ENCODE measurements at places on chromosomes 2 and 18.

GRCh38 chr2:23679044-23679443 is 247.9 kb downstream of the ATAD2B start:
- DNase-seq, result no peak

- DNase-seq, result no peak
These were observed 27.6 kb upstream of the CABLES1 start for GRCh38 chr18:23107718-23108117.

DNA sequence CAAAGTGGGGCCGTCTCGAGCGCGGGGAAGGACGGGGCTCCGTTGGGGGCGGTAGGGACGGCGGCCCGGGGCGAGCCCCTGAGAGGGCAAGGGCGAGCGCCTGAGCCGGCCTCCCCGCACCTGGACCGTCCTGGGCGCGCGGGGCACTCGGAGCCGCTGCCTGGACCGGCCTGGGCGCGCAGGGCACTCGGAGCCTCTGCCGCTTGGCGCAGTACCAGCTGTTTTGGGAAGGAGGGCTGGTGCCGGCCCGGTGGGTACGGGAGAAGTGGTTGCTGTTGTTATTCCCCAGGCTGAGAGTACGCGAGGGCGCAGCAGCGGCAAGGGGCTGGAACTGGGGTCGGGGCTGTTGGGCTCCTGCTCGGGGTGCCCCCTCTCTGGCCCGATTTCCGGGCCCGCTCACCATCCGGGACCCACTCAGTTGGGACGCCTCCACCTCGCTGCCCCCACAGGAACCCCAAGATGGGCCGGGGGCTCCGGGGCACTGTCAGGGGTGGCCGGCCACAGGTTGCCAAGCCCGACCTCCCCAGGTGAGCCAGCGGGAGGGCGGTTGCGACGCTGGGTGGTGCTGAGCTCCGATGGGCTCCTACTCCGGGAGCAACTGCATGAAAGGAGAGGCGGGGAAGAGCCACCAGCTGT is 579 bp downstream of the ARHGEF4 start:
- no peak for DNase-seq

DNA sequence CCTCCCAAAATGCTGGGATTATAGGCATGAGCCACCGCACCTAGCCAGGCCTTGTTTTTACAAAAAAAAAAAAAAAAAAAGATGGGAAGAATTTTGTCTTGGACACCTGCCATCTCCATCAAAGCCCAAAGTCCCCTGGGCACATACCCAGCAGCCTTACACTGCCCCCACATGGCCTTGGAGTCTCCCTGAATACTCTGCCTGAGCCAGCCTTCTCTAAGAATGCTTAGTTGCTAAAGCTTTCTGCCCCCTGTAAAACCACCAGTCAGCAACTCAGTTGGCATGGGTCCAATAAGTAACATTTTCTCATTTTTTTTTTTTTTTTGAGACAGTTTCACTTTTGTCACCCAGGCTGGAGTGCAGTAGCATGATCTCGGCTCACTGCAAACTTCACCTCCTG is 40.6 kb downstream of the SPC25 start:
- DNase-seq, result no peak

DNA sequence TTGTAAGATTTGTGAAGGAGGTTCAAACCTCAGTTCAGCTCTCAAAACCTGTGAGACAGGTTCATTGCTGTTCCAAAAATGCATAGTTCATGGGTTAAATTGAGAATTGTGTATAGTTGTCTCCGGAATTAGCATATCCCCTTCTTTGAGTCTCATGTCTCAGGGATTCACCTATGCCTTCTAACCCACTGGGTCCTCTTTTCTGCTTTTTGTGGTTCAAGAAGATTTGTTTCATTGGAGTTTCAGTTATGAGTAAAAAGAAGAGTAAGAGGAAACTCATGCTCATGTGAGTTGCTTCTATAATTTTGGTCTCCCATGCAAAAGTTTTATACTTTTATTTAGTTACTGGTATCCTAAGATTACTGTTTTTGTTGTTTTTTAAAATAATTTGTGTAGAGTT is 1219.8 kb upstream of the ZEB2 start:
- DNase-seq, result no peak
